ENCODE measurements at places on chromosomes 2 and 18.
A peak's percentile ranks its signal among the peaks of the same experiment; 100 is the strongest.

GRCh38 chr2:125852364-125852763, 803.6 kb upstream of the GYPC start:
- no peak for DNase-seq

- DNase-seq, result no peak
Measured at GRCh38 chr2:119409506-119409905, 22.1 kb upstream of the TMEM37 start.

DNA sequence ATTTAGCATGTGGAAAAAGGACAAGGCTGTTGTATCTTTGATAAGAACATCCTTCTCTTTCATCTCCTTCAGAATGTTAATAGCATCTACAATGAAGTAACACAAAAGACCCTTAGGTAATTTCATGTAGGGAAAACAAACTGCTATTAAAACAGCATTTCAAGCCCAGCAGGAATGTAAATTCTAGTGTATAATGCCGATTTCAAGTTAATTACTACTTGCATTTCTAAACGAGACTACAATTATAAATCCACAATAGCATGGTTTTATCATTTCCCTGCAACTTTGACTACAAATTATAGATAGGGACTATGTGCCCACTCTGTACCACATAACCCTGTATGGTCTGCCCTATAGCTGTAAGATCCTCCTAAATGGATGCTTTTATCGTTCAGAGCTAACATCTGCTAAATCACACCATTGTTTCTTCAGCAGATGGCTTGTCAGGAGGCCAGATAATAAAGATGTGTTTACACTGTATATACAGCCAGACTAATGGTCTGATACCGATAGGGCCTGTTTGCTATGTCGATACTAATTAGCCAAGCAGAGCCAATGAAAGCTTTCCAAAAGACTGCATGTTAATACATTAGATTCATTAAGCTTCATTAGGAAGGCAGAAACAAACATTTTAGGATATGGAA, 51.9 kb downstream of the LRPPRC start:
- DNase-seq, result no peak

DNA sequence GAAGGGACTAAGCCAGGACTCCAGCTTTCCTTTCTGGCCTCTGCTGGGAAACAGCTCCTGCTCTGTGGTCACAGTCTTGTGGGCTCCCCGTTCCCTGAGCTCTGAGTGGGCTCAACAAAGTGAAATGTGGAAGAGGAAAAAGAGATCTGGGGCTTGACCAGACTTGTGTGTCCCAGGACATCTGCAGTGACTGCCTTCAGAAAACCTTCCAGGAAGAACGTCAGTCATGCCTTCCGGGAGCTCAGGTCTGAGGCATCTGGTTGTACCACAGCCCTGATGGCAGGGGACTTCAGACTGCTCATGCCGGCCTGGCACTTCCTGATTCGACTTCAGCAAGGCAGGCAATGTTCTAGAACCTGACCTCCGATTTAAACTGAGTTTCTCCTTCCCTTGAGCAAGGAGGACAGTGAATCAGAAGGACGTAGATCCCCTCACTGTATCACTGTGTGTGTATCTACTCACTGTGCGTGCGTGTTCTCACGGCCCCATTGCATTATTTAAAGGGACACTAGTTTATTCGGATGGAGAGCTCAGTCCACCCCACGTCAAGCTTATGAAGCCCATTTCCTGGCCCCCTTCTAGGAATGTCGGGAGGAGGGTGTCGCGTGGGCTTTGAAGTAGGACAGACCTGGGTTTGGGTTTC, 548 bp upstream of the FBLN7 start:
- no peak for DNase-seq

GRCh38 chr18:9613550-9614400, 584 bp downstream of the PPP4R1 start:
- DNase-seq, result peak; percentile 31

DNA sequence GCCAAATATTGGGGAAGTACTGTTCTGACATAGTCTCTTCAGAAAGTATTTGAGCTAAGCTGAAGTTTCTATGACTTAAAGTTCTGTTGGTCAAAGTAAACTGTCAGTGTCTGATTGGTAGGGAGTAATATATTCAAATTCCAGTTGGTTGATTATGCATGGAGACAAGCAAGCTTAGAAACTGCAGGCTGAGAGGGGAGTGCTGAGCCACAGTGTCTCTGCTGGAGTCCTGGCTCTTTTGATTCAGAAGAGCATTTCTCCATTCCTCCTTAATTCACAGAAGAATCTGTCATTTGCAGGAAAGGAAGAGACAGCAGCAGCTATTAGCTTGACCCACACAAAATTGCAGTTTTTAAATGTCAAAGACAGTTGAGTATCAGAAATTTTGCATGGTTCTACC, 201.4 kb upstream of the TMEM200C start:
- DNase-seq, result no peak

DNA sequence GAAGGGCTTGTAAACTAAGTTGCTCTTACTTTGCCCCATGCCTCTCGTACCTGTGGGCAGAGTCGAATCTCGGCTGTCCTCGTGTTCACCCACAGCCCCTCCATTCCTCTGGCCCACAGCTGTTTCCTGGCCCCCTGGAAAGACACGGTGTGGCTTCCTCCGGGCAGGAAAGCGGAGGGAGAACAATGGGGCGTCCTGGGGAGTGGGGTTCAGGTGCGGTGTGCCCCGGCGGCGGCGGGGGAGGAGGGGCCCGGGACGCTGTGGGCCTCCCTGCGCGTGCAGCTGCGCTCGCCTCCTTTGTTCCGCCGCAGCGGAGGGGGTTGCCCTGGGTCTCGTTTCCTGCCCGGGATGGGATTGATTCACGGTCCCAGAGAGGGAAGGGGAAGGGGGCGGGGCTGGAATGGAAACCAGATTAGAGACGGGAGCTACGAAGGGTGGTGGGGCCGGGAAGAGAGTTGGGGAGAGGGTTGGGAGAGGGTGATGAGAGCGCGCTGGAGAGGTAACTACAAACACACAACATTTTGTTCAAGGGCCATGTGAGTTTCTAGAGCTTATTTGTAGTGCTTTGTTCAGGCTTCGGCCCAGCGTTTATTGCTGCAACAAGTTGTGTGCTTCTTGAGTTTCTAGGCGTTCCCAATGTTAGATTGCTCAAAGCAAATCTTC, 796 bp downstream of the MYO1B start:
- peak; percentile 7 for DNase-seq

GRCh38 chr2:73386342-73386868, 769 bp downstream of the ALMS1 start:
- DNase-seq, result no peak

GRCh38 chr2:44120428-44120827, 48.2 kb upstream of the PPM1B start:
- DNase-seq, result no peak

DNA sequence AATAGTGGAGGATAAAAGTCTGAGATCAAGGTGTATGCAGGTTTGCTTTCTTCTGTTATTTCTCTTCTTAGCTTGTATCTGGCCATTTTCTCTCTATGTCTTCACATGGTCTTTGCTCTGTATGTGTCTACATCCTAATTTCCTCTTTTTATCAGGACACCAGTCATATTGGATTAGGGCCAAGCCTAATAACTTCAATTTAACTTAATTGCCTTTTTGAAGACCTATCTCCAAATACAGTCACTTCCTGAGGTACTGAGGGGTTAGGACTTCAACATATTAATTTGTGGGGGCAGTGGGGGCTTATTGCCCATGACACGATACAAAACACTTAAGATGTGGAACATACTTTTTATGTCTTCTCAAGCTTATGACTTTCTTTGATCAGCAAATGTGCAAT, 632.9 kb upstream of the CELF4 start:
- DNase-seq, result no peak

DNA sequence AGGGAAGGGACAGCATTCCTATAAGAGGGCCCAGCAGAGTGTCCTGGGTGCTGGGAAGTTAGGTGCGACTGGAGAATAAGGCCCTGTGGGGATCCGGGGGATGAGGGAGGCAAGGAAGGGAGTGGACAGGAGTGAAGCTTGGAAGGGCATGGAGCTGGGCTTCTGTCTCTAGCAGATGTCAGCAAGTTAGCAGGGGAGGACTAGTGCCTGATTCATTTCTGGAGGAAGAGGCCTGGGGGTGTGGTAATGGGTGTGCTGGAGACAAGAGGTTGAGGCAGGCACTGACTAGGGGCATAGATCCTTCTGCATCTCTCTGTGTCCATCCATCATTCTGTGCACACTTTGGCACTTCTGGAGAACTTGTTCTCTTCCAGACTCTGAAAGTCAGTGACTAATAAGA, 134.7 kb downstream of the ACOXL start:
- DNase-seq, result no peak

DNA sequence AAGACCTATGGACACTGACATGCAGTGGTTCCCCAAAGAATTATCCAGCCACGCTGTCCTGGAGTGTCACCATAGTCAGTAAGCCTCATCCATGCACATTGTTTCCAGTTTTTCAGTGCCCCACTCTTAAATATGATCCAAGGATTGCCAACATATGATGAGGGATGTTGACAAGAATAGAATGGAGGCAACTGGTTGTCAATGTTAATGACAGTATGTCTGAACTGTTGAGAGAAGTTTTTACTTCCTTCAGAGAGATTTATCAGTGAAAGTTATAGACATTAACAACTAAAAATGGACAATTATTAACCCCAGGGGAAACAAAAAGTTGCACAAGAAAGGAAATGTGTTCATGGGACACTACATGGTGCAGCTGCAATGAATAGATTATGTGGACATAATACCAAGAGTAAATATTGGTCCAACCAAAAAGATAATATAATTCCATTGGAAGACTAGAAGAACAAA, 69.9 kb downstream of the CYP26B1 start:
- no peak for DNase-seq

- no peak for DNase-seq
Measured at GRCh38 chr2:98515250-98515991, 70.8 kb downstream of the INPP4A start.

- DNase-seq, result no peak
Measured at GRCh38 chr2:177239932-177240630, 24.4 kb downstream of the NFE2L2 start.

GRCh38 chr2:16870491-16871076, 204.9 kb upstream of the CYRIA start:
- no peak for DNase-seq

GRCh38 chr2:10162586-10163497, 40.3 kb downstream of the RRM2 start:
- DNase-seq, result no peak

DNA sequence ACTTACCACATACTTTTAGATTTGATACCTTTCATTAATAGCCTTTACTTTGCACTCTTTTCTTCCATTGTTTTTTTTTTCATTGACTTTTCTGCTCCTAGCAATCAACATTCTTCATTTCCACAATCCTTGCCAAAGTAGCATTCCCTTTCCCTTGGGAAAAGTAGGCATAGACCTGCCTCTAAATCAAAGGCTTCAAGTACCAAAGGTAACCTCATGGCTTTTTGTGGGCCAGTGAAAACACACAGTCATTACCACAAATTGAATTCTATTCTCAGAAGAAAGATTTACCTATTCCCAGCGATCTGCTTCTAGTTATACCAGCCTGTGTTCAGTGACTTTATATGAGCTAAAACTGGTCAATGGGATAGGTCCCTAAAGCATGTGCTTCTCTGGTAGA, 109.2 kb downstream of the SOCS6 start:
- DNase-seq, result no peak

DNA sequence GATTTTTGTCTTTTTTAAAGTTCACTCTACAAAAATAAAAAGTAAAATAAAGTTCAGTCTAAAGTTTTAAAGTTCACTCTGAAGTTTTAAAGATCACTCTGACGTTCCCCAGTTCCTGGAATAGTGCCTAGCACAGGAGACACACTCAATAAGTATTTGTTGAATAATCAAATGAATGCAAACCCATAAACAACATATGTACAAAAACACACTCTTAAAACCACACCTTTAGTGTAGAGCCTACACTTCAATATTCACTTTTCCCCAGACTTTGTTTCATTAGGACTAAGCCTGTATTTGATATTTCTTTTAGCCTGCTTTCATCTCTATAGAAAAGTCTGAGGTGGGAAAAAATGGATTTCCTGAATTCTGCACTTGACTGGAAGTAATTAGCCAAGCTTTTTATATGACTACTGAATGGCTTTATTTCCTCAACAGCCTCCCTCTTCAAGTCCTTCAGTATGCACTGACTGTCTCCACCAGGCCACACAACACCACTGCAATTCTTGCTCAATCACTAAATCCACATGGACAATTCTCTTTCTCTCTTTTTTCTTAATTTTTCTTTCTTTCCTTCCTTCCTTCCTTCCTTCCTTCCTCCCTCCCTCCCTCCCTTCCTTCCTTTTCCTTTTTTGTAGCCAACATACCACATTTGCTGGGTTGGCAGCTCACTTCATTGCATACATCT, 104.6 kb downstream of the SS18 start:
- DNase-seq, result no peak

- no peak for DNase-seq
Measured at GRCh38 chr18:6249788-6250187, 164.9 kb downstream of the L3MBTL4 start.

- no peak for DNase-seq
Measured at GRCh38 chr2:214781226-214781625, 28.3 kb downstream of the BARD1 start.

Measured in activated CD4-positive, alpha-beta T cell treated with anti-CD3 and anti-CD28 coated beads, Interleukin-2, amount 50 U/mL, for 1 hour (primary cell).